ENCODE measurements at places on chromosomes 4 and X.

GRCh38 chr4:16240300-16240699 lies 14.0 kb upstream of the TAPT1 start:
- no peak for DNase-seq

GRCh38 chr4:105470766-105471165 lies 3.1 kb downstream of the PPA2 start:
- no peak for DNase-seq

DNA sequence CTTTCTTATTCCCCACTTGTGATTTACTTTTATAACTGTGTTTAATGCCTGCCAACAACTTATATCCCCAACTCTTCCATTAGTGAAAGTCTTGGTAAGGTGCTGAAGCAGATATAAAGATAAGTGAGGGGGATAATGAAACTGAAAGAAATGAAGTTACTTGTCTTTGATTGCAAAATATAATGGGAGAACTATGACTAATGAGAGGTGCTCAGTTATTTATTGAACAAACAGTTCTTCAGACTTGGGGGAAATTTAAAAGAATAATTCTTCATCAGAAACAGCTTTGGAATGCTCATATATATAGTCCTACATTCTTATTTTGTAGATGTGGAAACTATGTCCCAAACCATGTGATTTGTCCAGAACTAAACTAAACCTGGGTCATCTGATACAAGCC lies 213.5 kb downstream of the TEX13A start:
- no peak for DNase-seq

DNA sequence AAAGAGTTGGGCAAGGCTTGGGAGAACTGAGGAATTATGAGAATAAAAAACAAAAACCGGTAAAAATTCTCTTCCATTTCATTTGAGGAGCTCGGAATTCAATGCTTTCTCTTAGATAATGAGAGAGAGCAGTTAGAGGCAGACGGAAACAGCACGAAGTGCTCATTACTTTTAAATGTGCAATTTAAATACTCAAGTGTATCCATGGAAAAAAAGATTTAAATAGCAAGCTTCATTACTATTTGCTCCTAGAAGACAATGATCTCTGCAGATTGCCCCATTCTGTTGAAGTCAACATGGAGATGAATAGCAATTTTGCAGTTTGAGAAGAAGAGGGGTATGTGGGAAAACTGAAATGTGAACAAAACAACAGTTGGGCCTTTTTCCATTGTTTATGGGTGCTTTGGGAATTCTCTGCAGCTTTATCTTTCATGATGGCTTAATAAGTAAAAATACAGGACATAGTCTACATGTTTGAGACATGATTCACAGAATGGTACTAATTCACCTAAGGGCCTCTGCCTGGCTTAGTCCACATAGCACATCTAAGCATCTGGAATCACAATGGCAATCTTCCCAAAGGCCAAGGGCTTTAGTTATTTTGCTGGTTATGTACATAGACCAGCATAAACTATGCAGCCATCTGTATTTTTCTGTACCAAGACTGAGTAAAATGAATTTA lies 512.7 kb upstream of the FAT1 start:
- no peak for DNase-seq

DNA sequence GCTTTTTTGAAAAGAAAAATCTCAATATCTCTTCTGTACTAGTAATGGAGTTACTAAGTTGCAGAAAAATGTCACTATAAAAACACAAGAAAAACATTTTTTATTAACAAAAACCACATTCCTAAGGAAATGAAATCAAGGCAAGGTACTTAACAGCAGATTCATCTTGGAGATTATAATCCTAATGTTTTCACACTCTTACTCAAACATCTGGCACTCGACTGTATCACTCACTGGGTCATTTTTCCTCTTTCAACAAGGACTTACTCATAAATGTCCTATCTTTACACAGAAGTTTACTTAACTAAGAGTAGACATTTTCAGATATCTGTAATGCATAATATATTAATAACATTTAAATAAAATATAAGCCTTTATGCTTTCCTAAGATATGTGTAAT lies 216.6 kb downstream of the NR3C2 start:
- no peak for DNase-seq

GRCh38 chr4:138599965-138600364 lies 357.8 kb upstream of the SLC7A11 start:
- DNase-seq, result no peak

DNA sequence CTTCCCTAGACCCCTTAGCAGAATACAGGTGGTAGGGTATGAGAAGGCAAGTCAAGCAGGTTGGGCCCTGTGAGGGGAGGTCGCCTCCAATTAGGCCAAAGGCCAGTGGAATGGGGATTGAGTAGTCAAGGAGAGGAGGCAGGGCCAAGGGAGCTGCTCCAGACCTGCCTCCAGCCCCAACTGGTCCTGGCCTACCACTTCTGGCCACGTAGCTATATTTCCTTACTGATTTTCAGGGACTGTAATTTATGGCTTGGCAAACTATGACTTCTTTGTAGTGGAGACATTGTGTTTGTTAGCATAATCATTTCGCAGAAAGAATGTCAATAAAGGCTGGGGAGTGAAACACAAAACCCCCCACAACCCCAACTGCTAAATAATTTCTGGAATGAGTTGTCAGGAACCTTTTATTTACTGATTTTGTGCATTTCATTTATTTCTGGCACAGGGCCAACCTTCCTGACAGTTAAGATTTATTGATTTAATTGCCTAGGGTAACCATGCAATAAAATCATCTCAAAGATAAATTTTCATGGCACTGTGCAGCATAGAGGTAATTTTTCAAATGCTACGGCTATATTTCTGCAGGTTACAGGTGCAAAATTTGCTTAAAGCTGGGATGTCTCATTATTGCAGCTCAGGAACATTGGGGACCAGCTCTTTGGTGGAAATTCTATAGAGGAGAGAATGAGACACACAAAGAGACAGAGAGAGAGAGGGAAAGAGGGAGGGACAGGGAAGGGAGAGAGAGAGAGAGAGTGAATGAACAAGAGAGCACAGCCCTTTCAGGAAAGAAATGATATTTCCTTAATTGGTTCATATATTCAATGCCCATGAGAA lies 494.9 kb downstream of the IDS start:
- no peak for DNase-seq

- no peak for DNase-seq
Measured at GRCh38 chr4:75634281-75634680, 4.0 kb upstream of the CDKL2 start.

DNA sequence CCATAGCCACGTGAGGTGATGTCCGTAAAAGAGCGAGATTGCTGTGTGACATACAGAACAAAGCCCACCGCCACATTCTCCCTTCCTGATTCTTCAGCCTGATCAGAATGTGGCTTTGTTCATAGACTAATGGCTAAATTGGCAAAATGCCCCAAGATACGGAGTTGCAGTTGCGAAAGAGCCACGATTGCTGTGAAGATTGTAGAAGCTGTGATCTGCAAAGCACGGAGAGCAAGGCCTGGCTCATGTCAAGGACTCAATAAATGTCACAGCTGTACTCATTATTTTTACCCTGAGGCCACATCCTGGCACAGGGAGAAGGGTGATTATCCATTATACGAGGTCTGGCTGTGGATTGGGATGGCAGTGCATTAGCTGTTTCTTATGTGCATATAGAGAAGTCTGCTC lies 34.2 kb downstream of the ARSD start:
- DNase-seq, result no peak

- no peak for DNase-seq
Measured at GRCh38 chr4:110613745-110614144, 9.1 kb downstream of the PITX2 start.

DNA sequence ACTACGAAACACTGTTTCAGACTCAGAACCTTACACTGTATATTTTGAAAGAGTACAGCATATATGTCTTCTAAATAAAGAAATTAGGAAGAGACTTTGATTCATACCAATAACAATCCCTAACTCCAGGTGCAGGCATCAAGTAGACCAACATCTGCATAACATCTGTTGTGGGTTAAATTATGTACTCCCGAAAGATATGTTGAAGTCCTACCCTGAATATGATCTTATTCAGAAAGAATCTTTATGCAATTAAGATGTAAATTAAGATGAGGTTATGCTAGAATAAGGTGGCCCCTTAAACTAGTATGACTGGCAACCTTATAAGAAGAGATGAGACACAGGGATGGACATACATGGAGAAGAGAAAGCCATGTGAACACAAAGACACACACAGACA lies 117.9 kb downstream of the INPP4B start:
- no peak for DNase-seq

DNA sequence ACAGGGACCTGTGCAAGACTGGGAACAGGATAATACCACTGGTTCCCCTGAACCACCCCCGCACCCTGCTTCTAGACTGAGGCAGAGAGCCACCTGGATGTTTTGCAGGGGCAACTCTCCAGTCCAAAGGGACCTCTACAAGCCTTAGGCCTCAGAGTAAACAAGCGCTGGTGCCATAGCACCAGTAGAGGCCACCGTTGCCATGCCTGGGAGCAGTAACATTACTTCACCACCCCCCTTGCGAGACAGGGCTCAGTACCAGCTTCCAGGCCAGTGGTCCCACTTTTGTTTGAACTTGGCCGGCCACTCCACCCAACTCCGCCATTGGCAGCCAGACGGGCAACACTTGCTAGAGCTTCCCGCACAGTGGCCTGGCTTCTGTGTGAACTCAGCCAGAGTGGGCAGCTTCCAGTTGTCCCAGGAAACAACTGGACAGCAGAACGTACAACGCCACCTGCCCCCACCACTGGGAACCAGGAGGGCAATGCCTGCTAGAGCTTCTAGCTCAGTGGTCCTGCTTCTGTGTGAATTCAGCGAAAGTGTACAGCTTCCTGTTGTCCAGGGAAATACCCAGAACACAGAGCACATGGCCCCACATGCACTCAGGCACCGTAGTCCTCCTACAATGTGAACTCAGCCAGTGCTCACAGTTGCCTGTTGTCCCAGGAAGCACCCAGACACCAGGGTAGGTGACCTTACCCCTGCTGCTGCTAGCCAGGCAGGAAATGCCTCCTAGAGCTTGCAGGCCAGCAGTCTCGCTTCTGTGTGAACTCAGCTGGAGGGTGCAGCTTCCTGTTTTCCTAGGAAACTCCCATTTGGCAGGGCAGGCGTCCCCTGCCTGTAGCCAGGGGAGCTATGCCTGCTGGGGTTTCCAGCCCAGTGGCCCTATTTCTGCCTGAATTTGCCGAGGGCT lies 39.9 kb upstream of the PCDH19 start:
- no peak for DNase-seq

- DNase-seq, result no peak
Measured at GRCh38 chr4:76029300-76029699, 6.0 kb upstream of the CXCL10 start.

- no peak for DNase-seq
Measured at GRCh38 chr4:130646886-130647285, 1550.9 kb downstream of the C4orf33 start.

DNA sequence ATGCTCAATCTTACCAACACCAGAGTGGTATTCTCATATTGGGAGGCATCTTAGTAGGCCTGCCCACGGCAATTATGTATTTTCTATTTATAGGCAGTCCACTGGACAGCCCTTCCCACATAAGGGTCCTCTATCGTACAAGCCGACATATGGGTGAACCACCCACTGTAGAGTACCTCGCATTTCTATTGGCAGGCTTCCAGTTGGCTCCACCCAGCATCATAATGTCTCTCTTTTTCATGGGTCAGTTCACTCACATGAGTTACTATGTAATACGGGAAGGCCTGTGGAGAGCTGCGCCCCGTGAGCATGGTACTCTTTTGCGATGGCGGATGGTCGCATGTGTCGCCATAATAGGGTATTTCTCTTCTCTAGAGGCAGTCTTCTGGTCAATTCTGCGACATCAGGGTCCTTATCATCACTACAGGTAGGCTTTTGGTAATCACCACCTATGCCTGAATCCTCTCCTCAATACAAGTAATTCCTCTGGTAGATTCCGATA lies 29.4 kb upstream of the FOXR2 start:
- DNase-seq, result no peak

GRCh38 chr4:85555206-85555605 lies 80.3 kb downstream of the ARHGAP24 start:
- no peak for DNase-seq

DNA sequence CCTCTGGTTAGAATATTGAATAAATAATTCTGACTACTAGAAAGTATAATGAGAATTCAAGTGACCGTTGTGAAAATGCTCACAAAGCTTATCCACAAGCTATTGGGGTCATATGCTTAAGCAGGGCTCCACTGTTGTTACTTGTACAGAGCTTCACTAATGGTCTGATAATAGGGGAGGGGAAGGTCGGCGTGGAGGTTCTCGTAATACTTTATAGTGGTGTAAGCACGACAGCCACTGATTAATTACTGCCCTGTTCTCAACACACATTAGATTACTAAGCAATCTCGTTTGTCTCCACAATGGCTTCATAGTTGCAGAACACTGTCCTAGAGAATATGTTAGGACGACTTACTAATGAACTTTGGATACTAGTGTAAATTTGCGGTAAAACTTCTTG lies 11.6 kb downstream of the UNC5C start:
- no peak for DNase-seq

DNA sequence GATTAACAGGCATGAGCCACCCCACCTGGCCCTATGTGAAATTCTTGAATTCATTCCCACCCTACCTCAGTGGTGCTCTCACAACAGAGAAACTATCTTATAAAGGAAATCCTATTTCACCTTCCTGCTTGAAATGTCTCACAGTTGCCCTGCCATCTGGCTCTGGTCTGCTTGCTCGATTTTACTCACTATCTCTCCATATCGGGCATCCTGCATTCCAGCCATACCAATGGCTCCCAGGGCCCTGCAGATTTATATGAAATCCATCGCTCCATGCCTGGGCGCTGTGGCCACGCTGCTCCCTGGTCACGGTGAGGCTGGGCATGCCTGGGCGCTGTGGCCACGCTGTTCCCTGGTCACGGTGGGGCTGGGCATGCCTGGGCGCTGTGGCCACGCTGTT lies 15.8 kb downstream of the SORBS2 start:
- DNase-seq, result no peak

DNA sequence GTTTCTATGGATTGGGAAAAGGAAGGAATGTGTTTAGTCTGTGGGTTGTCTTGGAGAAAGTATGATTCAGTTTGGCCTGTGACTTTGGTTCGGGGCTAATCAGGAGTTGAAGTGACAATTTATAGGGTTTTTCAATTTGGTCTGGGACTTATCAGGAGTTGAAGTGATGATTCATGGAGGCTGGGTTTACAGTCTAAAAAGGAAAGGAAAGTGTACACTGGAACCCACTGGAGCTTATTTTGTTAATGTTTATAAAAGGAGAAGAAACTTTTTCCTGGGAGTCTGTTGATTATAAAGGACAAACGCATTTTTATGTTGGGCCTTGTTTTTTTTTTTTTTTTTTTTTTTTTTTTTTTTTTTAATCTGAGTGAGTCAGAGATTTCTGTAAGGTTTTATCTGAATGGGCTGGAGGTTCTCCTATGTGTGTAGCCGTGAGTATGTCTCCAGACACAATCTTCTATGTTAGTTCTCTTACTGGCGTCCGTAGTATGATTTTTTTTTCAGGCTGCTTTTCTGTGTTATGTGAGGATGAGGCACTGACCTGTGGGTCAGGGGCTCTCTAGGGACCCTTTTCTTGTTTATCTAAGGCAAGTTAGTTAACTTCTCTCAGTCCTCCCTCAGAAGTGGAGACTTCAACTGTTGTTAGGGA lies 33.0 kb upstream of the RAB9B start:
- DNase-seq, result no peak

GRCh38 chr4:145839151-145839550 lies 99.5 kb downstream of the ZNF827 start:
- DNase-seq, result no peak

- DNase-seq, result no peak
Measured at GRCh38 chr4:94766856-94767255, 9.1 kb downstream of the BMPR1B start.

All from ecto neural progenitor cell (in vitro differentiated cells).